SHP77 (cell line): ENCODE measurements at places on chromosomes 13 and 19.

DNA sequence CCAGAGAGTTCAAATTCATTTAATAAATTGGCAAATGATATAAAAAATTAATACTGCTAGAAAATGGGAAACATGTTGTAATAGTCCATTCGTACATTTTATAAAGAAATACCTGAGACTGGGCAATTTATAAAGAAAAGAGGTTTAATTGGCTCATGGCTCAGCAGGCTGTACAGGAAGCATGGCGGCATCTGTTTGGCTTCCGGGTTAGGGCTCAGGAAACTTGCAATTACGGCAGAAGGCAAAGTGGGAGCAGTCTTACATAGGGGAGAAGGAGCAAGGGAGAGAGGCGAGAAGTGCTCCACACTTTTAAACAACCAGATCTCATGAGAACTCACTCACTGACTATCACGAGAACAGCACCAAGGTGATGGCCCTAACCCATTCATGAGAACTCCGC, 512.0 kb downstream of the DACH1 start:
- no peak for DNase-seq

- no peak for DNase-seq
Measured at GRCh38 chr19:9936326-9937000, at the start of gene OLFM2. TSS of gene OLFM2 (minus strand) at chr19:9936515. CDS start at chr19:9936366, 149 bp downstream.

DNA sequence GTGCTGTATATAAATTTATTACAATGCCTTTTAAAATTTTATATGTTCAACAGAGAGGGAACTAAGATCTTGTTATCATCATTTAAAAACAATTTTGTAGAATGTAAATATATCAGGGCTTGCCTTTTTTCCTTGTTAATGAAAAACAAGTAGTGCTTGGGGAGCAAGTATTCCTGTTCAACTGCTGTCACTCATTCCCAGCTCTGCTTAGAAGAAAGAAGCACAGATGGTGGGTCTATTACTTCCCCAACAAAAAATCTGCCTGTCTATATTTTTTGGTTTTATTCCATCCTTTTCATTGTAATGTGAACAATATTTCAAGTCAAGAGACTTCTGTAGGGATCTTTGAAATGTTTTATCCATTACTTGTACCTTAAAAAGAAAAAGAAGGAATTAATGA, 503.9 kb downstream of the GPC5 start:
- DNase-seq = no peak

- DNase-seq = no peak
Measured at GRCh38 chr13:41458187-41458760, 924 bp downstream of the RGCC start.

- peak; percentile 89 for DNase-seq
Measured at GRCh38 chr13:111202156-111202621, 87.1 kb downstream of the ARHGEF7 start.

DNA sequence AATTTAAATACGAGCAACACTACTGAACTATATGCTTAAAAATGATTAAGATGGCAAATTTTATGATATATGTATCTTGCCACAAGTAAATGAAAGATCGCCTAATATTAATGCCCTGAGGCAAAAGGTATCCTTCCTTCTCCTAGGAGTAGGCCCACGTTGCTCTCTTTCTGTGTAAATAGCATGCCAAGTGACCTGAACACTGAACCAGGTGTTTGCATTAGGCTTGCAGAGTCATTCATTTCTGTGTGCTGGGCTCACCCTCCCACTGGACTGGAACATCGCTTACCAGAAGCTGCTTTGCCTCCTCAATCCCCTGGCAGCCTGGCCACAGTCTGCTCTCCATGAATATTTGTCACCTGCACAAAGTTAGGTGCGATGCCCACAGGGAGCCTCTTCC, 83.3 kb upstream of the TNFSF11 start:
- no peak for DNase-seq

DNA sequence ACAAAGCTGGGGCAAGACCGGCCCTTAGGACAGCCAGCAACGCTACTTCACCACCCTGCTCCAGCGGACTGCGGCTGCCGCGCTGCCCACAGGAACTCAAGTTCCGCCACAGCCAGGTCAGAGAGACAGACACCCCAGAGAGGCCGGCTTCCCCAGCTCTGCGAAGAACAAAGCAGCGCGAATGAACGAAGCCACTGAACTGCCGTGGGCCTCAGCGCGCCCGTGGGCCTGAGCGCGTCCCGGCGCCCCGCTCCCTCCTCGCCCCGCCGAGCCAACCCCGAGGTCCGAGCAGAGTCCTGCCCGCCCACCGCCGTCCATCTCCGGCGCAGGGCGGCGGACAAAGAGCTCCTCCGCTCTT, 158.4 kb downstream of the RNF17 start:
- peak; percentile 15 for DNase-seq
